ENCODE measurements at places on chromosomes 1 and 21.

- peak; percentile 30 for DNase-seq
These were observed 32.2 kb upstream of the CYP4X1 start for GRCh38 chr1:46991083-46991923.

GRCh38 chr1:153490272-153491051, 30.0 kb upstream of the S100A7 start:
- no peak for DNase-seq

GRCh38 chr1:60298290-60298689, 224.7 kb upstream of the C1orf87 start:
- no peak for DNase-seq

DNA sequence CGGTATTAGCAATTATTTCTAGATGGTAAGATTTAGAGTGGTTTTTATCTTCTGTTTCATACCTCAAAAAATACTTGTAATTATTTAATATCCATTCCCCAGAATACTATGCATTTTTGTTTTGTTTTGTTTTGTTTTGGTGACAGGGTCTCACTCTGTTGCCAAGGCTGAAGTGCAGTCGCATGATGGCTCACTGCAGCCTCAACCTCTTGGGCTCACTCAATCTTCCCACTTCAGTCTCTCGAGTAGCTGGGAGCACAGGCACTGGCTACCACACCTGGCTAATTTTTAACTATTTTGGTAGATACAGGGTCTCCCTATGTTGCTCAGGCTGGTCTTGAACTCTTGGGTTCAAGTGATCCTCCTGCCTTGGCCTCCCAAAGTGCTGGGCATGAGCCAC, 252.7 kb downstream of the AKT3 start:
- DNase-seq: no peak

DNA sequence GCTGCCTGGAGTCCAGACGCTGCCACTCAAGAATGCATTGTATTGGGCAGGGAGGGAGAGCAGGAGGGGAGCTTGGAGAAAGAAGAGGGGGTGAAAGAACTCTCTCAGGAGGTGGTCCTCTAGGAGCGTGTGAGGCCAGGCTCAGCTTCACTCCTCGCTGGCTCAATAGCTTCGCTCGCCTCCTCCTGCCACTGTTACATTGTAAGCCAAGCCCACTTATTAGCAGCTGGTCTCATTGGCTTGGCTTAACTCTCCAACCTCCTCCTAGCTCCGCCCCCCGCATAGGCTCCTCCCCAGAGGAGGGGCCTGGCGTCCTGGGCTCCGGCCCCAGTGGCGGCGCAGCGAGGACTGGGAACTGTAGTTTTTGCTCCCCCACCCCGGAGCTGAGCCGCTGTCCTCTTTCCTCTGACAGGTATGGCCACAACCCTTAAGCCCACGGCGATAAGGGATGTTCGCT, at the start of gene KCNN3:
TSS of gene KCNN3 (minus strand) at position 167 of the 457 bp plus-strand sequence. CDS start 317 bp downstream, outside the sequence.
- peak; percentile 93 for DNase-seq

GRCh38 chr1:9735800-9736199, 84.3 kb downstream of the PIK3CD start:
- no peak for DNase-seq

- DNase-seq: no peak
These were observed 184.3 kb downstream of the ZC3H11B start for GRCh38 chr1:219428651-219429050.

DNA sequence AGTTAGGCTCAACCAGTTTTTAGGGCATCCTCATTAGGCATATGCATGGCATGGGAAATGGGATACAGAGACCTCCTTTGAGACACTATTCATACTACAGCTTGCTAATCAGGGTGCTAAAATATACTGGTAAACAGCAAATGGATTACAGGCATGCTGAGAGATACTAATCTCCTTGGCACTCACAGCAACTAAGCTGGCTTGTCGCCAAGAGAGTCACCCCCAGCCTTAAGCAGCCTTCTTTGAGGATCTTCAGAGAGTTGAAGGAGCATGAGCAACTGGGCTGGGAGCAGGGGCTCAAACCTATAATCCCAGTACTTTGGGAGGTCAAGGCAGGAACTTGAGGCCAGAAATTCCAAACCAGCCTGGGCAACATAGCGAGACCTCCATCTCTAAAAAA, 120.1 kb upstream of the NR5A2 start:
- DNase-seq: no peak

DNA sequence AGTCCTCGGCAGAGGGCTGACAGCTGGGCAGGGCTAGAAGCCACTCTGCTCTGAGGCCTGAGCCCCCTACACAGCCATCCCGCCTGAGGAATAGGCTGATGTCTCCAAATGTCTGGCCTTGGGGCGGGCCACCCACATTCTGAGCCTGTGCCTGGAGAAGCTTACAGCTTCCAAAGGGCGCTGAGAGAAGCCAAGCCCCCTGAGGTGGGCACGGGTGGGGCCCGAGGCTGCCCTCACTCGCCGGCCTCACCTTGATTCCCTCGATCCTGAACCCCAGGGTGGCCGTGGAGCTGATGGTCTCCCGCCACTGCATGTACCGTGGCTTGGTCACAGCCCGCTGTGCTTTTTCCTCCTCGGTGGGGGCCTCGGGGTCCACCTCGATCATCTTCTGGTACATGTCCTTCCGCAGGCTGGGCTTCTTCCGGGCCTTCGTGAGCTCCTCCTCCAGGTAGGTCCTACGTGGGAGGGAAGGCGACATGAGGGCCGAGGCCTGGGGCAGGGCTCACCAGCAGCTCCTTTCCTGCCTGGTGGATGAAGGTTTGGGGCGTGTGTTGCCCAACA, 93.2 kb downstream of the STUM start:
- DNase-seq: no peak

DNA sequence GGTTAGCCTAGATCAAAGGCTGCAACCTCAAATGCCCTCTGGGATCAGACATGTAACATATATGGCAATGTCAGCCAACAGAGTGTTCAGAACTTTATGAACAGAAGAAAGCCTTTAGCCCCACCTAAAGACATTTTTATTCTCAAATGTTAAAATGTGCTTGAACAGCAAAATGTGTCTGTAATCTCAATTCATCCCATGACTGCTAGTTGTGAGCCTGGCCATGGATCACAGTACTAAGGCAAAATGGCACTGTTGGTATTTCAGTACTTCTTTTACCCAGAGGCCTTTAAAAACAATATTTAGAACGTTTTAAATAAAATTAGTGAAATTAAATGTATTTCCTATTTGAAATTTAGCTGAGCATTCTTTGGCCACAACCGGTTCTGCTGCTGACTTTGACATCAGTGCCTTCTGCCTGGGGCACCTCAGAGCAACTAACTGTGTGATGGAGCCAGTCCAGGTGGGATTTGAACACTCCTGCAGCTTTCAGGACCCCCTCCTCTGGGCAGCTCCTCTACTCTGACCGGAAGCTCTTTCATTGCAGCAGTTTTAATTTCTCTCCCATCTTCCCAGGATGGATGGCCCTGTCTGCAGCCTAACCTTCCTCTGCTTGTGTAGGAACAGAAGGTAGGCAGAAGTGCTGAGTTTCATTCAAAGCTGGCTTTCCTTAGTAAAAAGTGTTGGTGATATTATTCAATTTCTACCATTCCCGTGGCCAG, 68.3 kb upstream of the NFIA start:
- DNase-seq: no peak

DNA sequence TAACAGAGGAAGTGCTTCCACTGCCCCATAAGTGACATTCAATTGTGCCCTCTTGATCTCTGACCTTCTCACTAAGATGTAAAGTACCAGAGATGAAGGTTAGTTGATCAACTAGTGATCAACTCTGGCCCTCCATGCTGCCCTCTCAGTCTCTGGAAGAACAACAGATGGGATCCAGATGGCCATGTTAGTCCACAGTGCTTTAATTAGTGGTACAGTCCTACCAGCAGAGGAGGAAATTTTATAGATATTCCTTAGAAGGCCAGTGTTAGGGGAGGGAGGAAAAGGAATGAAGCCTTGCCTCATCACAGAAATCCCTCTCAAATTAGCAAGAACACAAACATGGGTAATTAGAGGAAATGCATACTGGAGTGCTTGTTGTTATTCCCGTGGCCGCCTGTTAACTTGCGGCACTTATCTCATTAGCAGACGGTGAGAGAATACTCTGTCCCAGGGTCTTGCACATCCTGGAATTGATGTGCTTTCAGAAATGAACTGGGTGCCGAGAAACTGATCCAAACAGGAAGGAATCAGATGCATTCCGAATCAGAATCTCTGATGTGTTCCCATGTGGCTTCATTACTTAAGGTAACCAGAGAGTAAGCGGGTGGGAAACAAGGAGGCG, 91.1 kb upstream of the RGS4 start:
- peak; percentile 7 for DNase-seq

DNA sequence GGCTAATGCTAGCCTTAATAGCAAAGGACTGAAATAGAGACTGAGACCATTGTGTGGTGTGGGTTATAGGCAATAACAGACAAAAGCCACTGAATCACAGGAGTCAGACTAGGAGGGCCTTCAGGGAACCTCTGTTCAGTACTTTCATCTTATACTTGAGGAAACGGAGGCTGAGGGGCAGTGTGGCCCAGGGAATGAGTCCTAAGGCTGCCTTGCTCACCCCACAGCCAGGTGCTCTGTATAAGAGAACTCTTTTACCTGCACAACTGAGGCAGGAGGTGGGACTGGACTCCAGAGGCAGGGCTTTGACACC, 2.7 kb downstream of the SMPDL3B start:
- DNase-seq: no peak

DNA sequence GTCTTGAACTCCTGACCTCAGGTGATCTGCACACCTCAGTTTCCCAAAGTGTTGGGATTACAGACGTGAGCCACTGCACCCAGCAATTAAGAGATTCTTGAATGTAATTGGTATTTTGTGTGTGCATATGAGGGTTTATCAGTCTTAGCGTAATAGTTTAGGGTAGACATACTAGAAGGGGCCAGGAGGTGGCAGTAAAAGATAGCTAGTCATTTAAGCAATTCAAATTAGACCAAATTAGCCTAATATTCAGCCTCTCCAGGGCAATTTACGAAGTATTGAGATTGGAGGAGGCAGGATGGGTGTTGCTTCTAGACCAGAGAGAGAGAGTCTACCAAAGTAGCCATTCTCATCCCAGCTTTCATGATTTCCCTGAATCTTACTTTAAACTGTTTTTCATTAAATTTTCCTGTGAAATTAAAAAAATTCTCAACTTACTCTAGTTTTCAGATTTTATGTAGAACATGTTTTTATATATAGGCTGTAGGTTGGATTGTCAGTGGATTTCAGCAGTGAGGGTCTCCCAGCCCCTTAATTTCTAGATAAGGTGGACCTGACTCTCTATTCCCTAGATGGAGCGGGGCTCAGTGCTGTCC, 119.7 kb downstream of the HHAT start:
- peak; percentile 72 for DNase-seq

DNA sequence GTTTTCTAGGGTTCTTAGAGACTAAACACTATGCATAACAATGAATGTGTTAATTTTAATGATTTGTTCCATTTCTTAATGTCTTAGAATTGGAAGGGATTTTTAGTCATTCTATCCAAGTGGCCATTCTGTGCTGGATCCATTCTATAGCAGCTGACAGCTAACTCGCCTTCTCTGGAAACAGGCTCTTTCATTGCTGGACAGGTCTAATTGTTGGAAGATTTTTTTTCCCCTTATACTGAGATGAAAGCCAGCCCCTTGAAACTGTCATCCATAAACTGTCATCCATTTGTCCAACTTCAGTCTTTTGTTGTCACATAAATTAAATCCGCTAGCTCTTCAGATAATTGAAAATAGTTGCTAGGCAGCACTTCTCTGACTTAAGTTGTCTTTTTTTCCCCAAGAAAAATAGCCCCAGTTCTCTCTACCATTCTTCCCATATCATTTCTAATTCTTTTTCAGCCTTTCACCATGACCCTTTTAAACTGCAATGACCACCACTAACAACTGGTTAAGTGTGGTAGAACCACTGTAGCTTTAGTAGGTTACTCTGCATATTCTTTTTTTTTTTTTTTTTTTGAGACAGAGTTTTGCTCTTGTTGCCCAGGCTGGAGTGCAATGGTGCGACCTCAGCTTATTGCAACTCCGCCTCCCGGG, 19.7 kb downstream of the AK4 start:
- no peak for DNase-seq

DNA sequence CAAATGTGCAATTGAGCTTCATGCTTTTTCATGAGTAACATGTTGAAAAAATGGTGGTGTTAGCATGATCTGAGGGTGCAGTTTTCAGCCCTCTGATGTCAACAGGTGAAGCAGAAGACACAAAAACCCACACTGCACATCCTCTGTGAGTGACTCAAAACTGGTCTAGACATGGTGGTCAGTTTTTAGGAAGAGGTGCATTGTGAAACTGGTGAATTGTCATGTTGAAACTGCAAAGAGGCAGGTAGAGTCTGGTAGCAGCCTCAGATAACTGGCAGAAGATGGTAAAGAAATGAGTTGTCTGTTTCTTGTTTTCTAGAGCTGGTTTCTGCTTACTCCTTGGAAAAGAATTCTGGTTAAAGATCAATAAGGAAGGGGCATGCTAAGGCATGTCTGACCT, 97.3 kb upstream of the HMCN1 start:
- no peak for DNase-seq

GRCh38 chr1:162193815-162194214, 124.3 kb downstream of the NOS1AP start:
- no peak for DNase-seq

DNA sequence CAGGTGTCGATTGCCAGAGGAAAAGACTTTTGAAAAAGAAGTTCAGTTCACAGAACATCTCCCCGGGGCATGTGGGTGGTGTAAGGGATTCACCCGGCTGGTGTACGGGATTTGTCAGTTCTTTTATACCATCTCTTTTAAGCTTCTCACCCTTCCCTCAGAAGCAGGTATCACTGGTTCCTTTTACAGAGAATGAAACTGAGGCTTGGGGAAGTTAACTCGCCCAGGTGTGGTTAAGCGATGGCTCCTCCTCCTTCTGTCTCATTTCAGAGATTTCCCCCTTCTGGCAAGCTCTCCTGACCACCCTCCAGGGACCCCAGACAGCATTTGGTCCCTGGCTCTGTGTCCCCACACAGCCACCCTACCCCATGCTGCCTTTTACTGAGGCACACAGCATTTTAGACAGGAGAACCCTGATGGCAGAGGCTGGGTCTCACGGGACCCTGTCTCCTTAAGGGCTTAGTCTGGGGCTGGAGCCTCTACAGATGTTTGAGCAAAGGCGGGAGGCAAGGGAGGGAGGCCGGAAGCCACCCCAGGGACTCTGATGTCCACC, 2.8 kb upstream of the ECE1 start:
- no peak for DNase-seq

DNA sequence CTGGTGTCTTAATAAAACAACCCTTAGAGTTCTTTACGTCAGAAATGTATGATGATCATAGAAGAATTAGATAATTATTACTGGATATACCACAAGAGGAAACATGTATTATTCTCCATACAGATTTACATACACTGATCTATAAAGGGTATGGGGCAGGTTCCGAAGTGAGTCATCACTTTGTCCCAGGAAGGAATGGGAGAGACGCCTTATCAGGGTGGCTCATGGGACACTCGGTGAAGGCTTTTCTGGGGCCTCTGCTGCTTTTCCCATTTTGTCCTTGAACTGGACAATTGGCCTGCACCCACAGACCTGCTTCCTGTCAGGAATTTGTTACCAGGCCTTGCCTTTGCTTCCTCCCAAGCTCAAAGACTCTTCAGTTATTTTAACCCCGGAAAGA, 233.8 kb upstream of the RUNX1 start:
- no peak for DNase-seq
